Astrocyte of the cerebellum (primary cell): ENCODE measurements at places on chromosomes 7 and 10.
A peak's percentile ranks its signal among the peaks of the same experiment; 100 is the strongest.

DNA sequence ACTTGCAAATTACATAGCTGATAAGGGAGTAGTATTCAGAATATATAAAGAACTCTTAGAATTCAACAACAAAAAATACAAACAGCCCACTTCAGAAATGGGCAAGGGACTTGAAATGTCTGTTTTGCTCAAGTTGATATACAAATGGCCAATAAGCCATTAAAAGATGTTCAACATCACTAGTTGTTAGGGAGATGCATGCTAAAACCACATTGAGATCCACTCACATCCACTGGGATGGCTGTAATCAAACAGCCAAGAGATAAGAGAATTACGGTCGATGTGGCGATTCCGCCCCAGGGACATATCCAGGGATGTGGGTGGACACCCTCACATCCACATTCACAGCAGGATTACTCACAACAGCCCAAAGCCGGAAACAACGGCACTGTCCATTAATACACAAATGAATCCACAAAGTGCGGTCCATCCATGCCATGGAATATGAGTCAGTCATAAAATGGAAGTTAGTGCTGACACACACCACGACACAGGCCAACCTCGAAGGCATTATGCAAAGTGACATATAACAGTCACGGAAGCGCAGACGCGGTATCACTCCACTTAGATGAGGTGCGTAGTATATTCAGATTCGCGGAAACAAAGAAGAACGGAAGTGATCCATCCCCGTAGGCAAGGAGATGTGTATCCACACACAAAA is 227.8 kb downstream of the DNAJB6 start:
- DNase-seq = no peak

DNA sequence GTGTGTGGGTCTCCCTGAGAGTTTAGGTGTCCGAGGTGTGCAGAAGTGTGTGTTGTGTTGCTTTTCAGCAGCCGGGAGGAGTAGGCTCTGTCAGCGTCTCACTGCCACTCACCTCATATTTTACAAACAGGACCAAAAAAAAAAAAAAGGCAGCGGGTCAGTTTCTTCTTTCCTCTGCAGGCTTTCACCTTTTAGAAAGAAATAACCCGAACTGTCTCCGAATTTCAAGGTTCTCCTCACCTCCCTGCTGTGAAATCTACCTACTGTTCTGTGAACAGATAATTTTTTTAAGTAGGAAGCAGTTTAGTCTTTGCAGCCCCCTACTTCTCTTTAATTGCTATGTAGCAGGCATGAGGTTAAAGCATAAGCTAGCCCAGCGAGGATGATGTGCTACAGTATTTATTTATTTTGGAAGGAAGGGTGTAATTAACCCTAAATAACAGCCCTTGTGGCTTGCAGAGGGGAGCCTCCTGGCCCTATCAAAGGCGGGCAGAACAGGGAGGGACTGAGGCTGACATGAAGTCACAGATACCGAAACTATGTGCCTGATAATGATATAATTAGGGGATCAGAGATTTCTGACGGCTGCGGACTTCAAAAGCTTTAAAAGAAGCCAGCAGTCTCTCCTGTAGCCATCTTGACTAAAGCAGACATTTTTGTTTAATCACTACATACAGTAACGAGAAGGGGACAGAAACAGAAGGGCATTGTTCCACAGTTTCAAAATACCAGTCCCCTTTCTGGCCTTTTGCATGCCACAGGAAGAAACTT is 1.6 kb downstream of the BAMBI start:
- DNase-seq = no peak

DNA sequence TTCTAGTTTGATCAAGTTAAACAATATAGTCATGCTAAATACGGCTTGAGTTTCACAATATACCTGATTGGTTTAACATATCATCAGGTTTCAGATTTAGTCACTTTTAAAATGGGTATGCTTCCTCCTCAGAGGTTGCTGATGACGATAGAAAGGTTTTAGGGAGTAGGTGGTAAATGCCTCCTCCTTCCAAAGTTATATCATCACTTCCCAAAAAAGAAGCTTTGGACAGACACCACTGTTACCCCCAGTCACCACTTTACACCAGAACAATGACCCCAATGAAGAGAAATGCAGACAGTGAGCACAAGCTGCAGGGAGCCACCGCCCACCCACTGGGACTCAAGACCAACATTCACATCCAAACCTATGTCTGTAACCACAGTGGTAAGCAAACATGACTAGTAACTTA is 244.6 kb downstream of the SORCS1 start:
- no peak for DNase-seq

DNA sequence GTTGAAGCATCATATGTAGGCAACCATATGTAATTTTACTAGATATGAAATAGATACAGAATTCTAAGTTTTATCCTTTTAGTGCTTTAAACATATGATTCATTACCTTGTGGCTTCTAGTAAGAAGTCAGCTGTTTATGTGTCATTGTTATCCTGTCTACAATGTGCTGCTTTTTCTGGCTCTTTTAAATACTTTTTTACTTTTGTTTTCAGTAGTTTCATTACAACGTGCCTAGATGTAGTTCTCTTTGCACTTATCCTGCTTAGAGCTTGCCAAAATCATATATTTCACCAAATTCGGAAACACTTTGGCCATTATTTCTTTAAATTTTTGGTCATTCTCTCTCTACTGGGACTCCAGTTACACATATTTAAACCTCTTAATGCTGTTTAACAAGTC is 26.4 kb downstream of the YAE1 start:
- DNase-seq = peak; percentile 49

- no peak for DNase-seq
These were observed 34.3 kb upstream of the DLG5 start for GRCh38 chr10:77960829-77961329.
